ENCODE measurements at places on chromosomes 2 and 18.

GRCh38 chr2:178271629-178272333 is 77.5 kb downstream of the OSBPL6 start:
- DNase-seq = no peak

- DNase-seq = no peak
Observed at GRCh38 chr2:215290980-215291599, 20.8 kb upstream of the ATIC start.

DNA sequence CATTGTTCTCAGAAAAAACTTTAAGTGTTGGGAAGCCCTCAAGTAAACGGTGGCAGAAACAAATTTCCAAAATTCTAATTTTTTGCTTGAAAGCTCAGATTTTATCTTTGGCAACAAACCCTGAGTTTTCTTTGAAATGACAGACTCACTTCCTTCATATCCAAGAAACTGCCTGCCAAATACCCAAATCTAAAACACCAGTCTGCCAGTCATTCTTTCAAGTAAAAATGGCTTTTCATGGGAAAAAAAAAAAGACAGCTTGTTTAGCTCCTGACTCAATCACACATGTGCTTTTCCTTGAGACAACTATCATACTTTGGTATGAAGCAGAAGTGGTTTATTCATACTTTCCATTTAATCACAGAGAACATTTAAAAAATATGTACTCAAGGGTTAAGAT is 40.6 kb upstream of the CSRNP3 start:
- no peak for DNase-seq

- DNase-seq = no peak
Observed at GRCh38 chr2:173740639-173741038, 224.5 kb downstream of the SP3 start.

DNA sequence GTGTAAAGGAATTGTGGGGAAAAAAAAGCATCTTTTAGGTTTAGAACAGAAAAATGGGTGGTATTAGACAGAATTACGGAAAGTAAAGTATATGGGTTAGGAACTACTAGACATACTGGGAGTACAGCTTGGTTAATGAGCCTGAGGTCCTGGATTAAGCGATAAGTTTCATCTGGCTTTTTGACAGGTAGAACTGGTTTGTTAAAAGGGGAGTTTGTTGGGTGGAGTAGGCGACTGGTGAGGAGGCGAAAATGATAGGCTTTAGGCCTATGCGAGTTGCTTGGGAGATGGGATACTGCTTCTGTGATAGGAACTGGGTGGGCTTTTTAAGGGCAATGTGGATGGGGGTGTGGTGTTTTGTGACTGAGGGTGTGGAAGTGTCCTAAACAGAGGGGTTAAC is 56.5 kb downstream of the KYNU start:
- DNase-seq = no peak

DNA sequence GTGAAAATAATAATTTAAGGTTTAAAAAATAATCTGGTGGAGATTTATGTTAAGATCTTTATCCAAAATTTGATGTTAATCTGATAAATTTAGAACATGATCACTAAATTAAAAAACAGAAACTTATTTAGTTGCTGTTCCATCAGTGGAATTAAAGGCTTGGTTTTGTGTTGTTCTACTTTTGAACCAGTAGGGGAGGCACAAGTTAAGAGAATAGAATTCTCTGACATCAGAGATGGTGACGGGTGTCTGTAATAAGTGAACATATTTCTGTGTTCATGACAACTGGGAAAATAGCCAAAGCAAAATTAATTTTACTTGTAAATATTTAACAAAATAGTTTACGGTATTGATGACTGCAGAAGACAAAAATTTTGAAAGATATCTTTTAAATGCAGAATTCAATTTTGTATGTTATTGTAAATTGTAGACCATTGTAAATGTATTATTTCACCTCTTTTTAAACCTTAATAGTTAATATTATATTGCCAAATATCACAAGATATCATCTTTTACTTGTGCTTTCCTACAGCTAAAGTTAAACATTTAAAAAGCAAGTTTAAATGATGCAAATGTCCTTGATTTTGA is 106.0 kb downstream of the UBR3 start:
- DNase-seq = no peak

All from T follicular helper cell (primary cell).